ENCODE measurements at places on chromosomes 4 and X. TPM values are rescaled to one million over a fixed set of nuclear protein-coding genes. Genes with fewer than 3 reads are reported as not detected.

NALF2 gene
- total RNA-seq = 0.03 TPM

BTC gene
- total RNA-seq = 1.9 TPM

ADD1 gene
- 167 TPM for total RNA-seq

PNCK gene
- total RNA-seq = 1.1 TPM

- DNase-seq = peak; percentile 84
Measured at GRCh38 chr4:4334798-4335520, 44.9 kb downstream of the ZBTB49 start.

GRCh38 chr4:38046727-38047489 is 86.7 kb downstream of the PTTG2 start:
- DNase-seq = no peak

DNA sequence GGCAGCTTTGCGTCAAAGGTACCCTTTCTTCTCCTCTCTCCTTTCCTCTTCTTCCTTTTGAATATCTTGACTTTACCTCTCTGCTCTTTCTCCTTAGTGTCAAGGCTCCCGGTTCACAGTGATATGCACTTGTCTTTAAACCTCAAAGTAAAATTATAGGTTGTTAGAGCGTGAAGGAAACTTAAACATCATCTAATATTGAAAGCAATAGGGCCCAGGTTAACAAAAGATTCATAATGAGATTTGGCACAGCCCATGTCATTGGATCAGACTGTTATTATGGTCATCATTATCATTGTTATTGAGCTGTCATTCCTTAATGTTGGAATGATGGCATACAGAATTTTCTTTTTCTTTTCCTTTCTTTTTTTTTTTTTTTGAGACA is 32.5 kb downstream of the FTHL17 start:
- DNase-seq = no peak

DNA sequence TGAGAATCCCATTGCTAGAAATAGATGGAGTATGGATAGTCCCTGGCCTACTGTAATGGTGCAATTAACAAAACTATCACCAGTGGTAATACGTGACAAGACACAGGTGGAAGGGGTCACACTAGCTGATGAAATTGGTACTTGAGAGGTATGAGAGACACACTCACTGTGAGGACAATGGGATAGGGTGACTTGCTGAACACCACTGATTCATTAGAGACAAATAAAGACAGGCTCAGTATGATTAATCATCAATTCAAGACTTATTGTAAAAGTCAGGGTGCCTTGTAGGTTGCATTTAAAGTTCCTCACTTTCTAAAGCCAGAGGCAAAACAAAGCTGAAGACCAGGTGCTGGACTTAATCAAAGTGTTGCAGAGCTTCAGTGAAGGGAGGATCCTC is 361.6 kb upstream of the EMCN start:
- DNase-seq = no peak

GRCh38 chr4:111031001-111031579 is 408.2 kb upstream of the PITX2 start:
- no peak for DNase-seq
